ENCODE measurements at places on chromosomes 12 and 14. TPM values are rescaled to one million over a fixed set of nuclear protein-coding genes. Genes with fewer than 3 reads are reported as not detected.

GRCh38 chr12:82593901-82594396 lies 92.8 kb upstream of the TMTC2 start:
- no peak for DNase-seq

- no peak for DNase-seq
Measured at GRCh38 chr14:59189091-59189785, 771 bp downstream of the DAAM1 start.

GRCh38 chr12:91139286-91139685 lies 28.0 kb upstream of the LUM start:
- no peak for DNase-seq

DNA sequence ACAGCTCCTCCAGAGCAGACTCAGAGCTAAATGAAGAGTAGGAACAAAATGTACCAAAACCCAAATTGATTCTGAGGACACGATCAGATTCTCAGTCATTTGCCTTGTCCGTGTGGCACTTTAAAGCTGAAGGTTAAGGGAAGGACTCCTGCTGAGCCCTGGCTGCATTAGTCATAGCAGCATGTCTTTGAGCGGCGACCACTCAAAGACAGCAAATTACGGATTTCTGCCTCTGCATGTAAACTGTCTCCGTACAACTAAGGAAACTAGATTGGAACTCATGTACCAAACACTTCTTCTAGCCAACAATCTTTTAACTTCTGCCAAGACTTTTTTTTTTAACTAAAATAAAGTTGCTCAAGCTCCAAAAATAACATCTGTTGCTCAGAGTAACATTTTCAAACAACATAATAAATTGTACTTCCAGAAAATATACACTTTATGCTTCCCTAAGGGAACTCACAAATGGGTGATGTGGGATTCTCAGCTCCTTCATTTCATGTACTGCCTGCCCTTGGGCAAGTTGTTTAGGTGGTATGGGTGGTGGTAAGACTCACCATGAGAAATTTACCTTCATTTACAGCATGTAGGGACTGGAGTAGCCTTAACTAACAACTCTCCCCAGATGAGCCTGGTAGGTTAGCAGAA lies 56.1 kb downstream of the RERG start:
- DNase-seq = no peak

GRCh38 chr14:36579573-36580140 lies 2.8 kb downstream of the NKX2-8 start:
- DNase-seq = no peak

- no peak for DNase-seq
Measured at GRCh38 chr12:20627001-20627588, 68.0 kb upstream of the SLCO1C1 start.

GRCh38 chr14:66281036-66281776 lies 205.0 kb upstream of the CCDC196 start:
- no peak for DNase-seq

DNA sequence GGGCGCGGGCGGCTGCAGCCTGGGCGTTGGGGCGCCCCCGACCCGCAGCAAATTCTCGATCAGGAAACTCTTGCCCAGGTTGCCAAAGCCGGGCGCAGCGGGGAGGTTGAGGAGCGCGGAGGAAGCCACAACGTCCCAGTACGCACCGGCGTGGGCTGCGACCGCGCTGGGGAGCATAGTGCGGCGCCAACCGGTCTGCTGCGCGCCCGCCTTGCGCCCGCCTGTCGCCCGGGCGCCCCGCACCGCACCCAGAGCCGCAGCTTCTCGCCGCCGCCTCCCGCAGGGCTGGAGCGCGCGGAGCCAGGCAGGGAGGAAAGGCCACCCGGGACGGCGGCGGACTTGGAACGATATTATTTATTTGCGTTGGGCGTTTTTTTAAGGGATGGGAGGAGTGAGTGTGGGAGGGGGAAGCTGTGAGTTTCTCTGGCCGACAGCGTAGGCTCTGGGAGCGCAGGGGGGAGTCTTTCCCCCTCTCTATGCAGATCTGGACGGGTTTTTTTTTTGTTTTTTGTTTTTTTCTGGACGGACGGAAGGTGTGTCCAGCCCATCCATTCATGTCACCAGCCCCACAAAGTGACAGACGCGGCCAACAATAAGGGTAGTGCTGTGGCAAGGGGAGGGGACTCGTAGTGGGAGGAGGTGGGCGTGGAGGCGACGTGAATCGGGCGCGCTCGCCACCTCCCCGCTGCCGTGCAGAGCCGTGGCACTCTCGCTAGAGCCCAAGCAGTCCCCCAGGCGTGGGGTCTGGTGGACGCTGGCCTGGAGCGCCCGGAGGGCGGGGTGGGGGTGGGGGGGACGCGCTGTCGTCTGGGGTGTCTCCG lies at the start of gene DBX2:
Gene DBX2, minus strand, starts transcription at position 349 of the 821 bp plus-strand sequence. Its CDS starts 172 bp downstream, at position 177.
- peak; percentile 29 for DNase-seq

- DNase-seq = no peak
Measured at GRCh38 chr12:93668919-93669418, 8.2 kb upstream of the CRADD start.

GRCh38 chr14:94466706-94467370 lies 9.2 kb downstream of the SERPINA9 start:
- no peak for DNase-seq

GRCh38 chr12:69519871-69520270 lies 49.7 kb downstream of the FRS2 start:
- no peak for DNase-seq

GRCh38 chr14:104939666-104940410 lies 15.2 kb downstream of the PLD4 start:
- DNase-seq = no peak

DNA sequence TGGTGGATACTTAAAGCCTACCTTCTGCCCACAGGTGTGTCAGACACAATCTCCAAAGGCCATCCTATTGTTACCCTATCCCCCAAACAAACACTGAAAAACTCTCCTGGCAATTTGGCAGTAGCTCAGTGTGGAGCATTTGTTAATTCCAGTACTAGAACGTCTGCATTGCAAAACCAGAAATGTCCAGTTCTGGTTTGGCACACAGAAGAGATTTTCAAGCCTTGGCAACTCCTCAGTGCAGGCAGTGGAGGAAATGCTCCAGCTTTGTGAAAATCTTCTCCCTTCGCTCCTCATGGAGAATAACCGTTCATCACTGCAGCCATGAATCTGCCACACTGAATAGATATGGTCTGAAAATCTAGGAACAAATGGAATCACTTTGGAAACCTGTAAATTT lies 5.3 kb upstream of the SOCS2 start:
- no peak for DNase-seq

The KRT71 gene
- not detected for polyA plus RNA-seq

The OTUB2 gene
- polyA plus RNA-seq = 0.22 TPM

The GDF3 gene
- polyA plus RNA-seq = not detected

The KCNK10 gene
- 3.6 TPM for polyA plus RNA-seq

All from small intestine (tissue), 16 donors.